ENCODE measurements at places on chromosomes 6 and 20. TPM values are rescaled to one million over a fixed set of nuclear protein-coding genes. Genes with fewer than 3 reads are reported as not detected.

XKR7 gene
- total RNA-seq = 0.02 TPM

CD83 gene
- 1.9 TPM for total RNA-seq

DNMT3B gene
- 5.3 TPM for total RNA-seq

TMEM200A gene
- total RNA-seq = 0.08 TPM

CENPB gene
- total RNA-seq = 116 TPM

TP53TG5 gene
- total RNA-seq = not detected

OR2B6 gene
- total RNA-seq = 0.25 TPM

MAS1 gene
- total RNA-seq = not detected

PCSK2 gene
- not detected for total RNA-seq

LCA5 gene
- 1.0 TPM for total RNA-seq

CPNE5 gene
- total RNA-seq = 0.15 TPM

NRN1 gene
- total RNA-seq = 0.76 TPM

MYCT1 gene
- not detected for total RNA-seq

HLA-DRB5 gene
- total RNA-seq = not detected

OXT gene
- not detected for total RNA-seq

LY6G6C gene
- total RNA-seq = not detected

PTPRT gene
- total RNA-seq = not detected

PPP1R16B gene
- 0.12 TPM for total RNA-seq

ABCC10 gene
- total RNA-seq = 10.4 TPM

VEGFA gene
- 33.1 TPM for total RNA-seq

THBS2 gene
- total RNA-seq = 0.17 TPM

BNIP5 gene
- not detected for total RNA-seq

TCF21 gene
- total RNA-seq = 0.02 TPM

DEFB121 gene
- not detected for total RNA-seq

SLC22A23 gene
- 10.4 TPM for total RNA-seq

HMGA1 gene
- total RNA-seq = 740 TPM

PHACTR3 gene
- total RNA-seq = not detected

C6orf132 gene
- 1.1 TPM for total RNA-seq

HACE1 gene
- 3.4 TPM for total RNA-seq

SMOC2 gene
- not detected for total RNA-seq

PKIB gene
- total RNA-seq = 0.73 TPM

GSTA3 gene
- total RNA-seq = not detected

OR12D1 gene
- total RNA-seq = not detected

ATP9A gene
- total RNA-seq = 16.9 TPM

TSPYL4 gene
- 3.3 TPM for total RNA-seq

CRISP3 gene
- total RNA-seq = not detected

NHLRC1 gene
- total RNA-seq = 1.9 TPM

All from A549 treated with DMSO at 1 μM for 4 hours (cell line).